ENCODE measurements at places on chromosomes 1 and 21. TPM values are rescaled to one million over a fixed set of nuclear protein-coding genes. Genes with fewer than 3 reads are reported as not detected.

SPRR2F gene
- total RNA-seq = not detected

TSSK3 gene
- 1.9 TPM for total RNA-seq

ZNF697 gene
- 0.26 TPM for total RNA-seq

TTLL7 gene
- total RNA-seq = 4.1 TPM

FABP3 gene
- not detected for total RNA-seq

SPRR2E gene
- not detected for total RNA-seq

DNA sequence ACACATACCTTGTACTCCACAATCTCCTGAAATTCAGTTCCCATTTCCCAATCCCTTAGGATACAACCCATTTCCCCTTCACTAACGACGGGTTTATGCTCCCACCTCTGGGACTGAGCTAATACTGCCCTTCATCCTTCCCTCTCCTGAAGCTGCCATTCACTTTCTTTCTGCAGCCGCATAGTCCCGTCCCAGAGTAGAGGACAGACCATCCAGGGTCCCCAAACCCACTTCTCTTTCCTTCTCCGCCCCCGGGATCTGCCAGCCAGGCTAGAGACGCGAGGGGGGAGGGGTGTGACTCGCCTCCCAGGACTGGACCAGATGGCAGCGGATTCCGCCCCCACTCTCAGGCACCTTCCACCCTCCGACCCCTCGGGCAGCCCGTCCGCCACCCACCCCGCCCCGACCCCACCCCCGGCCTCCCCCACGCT lies 679 bp downstream of the ABL2 start:
- DNase-seq = peak; percentile 32

DNA sequence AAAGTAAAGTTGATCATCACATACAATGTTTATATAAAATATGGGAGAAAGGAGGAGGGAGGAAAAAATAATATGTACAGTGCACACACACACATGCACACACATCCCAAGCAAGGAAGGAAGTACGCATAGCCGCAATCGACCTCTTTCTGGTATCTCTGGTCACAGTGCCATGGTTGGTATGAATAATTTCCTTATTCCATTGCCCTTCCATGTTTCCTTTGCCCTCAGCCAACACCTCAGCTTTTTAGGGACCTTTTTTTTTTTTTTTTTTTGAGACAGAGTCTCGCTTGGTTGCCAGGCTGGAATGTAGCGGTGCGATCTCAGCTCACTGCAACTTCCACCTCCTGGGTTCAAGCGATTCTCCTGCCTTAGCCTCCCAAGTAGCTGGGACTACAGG lies 20.6 kb downstream of the CITED4 start:
- DNase-seq = no peak

DNA sequence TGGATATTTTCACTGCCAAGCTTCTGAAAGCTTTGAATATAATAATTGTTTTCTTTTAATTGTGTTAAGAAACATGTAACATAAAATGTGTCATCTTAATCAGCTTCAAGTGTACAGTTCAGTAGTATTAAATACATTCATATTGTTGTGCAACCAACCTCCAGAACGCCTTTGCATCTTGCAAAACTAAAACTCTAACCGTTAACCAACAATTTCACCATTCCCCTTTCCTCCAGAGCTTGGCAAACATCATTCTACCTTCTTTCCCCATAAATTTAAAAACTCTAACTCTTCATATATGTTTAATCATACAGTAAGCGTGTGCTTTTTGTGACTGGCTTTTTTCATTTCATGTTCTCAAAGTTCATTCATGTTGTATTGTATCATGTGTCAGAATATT lies 2.1 kb downstream of the MNDA start:
- DNase-seq = no peak

GRCh38 chr1:14128096-14128495 lies 428.1 kb downstream of the PRDM2 start:
- no peak for DNase-seq

DNA sequence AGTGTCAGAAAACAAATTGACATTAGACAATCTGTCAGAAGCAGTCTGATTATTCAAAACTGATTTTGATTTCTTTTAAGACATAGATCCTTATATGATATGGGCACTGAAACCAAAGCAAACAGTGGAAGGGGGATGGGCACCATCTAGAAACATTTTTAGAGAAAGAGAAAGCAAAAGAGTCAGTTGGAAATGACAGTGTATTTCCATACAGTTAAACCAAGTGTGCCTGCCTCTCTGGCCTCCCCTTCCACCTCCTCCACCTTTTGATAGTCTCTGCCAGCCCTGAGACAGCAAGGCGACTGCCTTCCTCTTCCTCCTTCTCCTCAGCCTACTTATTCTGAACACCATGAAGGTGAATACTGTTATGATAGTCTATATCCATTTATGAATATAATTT lies 949.7 kb downstream of the AMY1C start:
- no peak for DNase-seq

GRCh38 chr1:98700228-98700627 lies 38.7 kb downstream of the SNX7 start:
- DNase-seq = no peak

DNA sequence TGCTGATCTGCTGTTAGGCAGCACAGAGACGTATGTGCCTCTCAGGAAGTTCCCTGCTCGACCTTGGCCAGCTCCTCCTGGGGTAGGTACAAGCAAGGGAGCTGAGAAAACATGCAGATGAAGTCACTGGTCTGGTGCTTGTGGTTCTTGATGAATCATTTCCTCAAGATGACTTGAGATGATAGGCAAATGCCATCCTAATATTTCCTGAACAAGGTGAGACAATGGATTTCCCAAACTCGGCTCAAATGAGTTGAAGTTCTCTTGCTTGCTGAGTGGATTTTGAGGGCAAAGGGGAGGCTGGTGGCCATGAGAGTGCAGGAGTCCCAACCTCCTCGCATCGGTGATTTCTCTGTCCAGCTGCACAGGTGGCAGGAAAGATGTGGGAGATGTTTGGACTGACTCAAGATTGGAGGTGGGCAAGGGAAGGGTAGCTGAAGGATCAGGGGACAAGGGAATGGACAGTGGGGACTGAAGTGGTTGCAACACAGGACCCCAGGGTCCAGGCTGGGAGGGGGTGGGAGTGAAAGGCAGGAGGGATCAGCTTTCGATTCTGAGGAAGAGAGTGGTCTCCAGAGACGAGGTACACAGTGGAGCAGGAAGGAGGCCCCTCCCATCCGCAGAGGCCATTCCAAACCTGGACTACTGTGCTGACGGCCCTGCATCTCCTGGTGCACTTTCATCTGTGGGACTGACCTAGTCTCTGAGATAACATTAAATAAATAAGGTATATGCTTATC lies 63.9 kb downstream of the CAPN2 start:
- peak; percentile 58 for DNase-seq

Measured in activated T-cell treated with anti-CD3 and anti-CD28 coated beads, Interleukin-2, amount 50 U/mL, for 72 hours (primary cell).